ENCODE measurements at places on chromosomes 1 and 21. TPM values are rescaled to one million over a fixed set of nuclear protein-coding genes. Genes with fewer than 3 reads are reported as not detected.
A peak's percentile ranks its signal among the peaks of the same experiment; 100 is the strongest.

Gene ZNF648
- total RNA-seq, result not detected

DNA sequence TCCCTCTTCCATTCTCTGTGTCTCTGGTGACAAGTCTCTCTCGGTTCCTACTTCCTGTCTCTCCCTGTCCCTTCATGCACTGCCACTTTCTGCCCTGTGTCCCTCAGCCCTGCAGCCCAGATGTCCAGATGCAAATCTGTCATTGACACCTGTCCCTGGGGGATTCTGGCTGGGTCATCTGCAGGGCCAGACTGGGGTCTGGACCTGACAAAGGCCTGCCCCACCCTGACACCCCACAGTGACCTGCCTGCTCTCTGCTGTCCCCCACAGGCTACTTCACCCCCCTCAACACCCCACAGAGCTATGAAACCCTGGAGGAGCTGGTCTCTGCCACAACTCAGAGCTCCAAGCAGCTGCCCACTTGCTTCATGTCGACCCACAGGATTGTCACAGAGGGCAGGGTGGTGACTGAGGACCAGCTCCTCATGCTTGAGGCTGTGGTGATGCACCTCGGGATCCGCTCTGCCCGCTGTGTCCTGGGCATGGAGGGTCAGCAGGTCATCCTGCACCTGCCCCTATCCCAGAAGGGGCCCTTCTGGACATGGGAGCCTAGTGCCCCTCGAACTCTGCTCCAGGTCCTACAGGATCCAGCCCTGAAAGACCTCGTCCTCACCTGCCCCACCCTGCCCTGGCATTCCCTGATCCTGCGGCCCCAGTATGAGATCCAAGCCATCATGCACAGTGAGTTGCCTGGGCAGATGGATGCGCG is 7.2 kb downstream of the THEMIS2 start:
- no peak overlapping the region for H3K4me3 ChIP-seq
- H3K27ac ChIP-seq, result no peak overlapping the region
- H3K27me3 ChIP-seq, result no peaks in the 10 kb centered on the region
- H3K36me3 ChIP-seq, result no peaks in the 10 kb centered on the region

DNA sequence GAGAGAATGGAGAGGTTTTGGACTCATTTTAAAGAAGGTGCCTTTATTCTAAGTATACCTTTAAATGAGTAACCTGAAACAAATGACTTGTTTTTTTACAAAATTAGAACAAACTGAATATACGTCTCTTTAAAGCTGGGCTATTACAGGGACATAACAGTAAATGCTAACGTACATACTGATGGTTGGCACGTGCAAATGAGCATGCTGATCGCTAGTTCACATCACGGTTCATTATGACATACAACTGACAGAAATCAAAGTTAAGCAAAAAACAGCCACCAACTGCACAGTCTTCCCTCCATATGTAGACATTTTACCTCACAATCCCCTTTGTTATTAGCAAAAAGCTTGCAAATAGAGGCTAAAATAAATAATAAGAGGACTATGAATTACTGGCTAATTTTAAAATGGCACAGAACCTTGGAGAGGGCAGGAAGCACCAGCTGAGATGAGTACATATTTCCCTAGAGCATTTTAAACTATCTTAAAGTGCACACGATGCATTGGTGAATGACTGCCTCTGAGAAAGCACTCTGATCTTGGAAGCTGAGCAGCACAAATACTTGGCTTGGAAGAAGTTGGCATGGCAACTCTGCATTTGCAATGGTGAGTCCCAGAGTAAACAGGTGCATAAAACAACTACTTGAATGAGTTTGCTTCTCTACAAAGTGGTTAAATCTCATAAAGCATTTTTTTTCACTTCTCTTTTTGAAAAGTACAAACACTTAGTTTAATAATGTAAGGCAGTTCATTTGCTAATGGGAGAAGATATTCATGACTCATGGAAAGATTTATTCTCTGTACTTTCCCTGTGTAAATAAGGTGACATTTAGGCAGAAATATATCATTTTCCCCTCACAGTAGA is 204.7 kb downstream of the LHX8 start:
- H3K27me3 ChIP-seq, result no peaks in the 10 kb centered on the region
- peaks cover 7% of the 10 kb centered on the region for H3K4me1 ChIP-seq
- H3K4me3 ChIP-seq, result no peak overlapping the region
- peak; percentile 40 for DNase-seq
- no peak overlapping the region for H3K27ac ChIP-seq

DNA sequence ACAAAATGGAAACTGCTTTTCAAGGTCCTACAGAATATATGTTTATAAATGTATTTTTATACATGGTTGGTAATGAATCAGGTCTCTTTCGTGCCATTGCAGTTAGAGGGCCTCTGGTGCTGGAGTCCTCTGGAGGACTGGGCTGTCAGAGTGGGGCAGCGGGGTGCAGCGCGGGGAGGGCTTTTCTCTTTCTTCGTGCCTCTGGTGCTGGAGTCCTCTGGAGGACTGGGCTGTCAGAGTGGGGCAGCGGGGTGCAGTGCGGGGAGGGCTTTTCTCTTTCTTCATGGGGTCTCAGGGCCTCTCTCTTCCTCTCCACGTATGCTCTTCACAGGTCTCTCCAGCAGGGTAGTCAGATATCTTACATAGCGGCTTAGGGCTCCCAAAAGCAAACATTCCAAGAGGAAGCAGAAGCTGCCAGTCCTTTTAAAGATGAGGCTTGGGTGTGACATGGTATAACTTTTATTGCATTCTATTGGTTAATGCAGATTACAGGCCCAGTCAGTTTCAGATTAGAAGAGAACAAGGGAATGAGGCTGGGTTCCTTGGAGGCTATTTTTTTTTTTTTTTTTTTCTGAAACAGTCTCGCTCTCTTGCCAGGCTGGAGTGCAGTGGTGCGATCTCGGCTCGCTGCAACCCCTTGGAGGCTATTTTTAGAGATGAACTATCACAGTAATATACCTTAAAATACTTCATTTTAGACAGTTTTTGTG is 13.1 kb downstream of the SDCCAG8 start:
- no peaks in the 10 kb centered on the region for H3K36me3 ChIP-seq
- H3K27ac ChIP-seq, result no peak overlapping the region
- peaks cover 29% of the 10 kb centered on the region for H3K4me1 ChIP-seq
- H3K27me3 ChIP-seq, result no peaks in the 10 kb centered on the region

- no peaks in the 10 kb centered on the region for H3K27me3 ChIP-seq
- H3K4me1 ChIP-seq, result no peaks in the 10 kb centered on the region
- no peak for DNase-seq
- H3K36me3 ChIP-seq, result no peaks in the 10 kb centered on the region
Measured at GRCh38 chr1:94986783-94987182, 59.9 kb upstream of the CNN3 start.

Gene C8A
- total RNA-seq, result not detected
